Activated CD4-positive, alpha-beta T cell treated with anti-CD3 and anti-CD28 coated beads for 24 hours (primary cell): ENCODE measurements at places on chromosomes 12 and 14.

GRCh38 chr14:24363401-24363800 lies 4.6 kb upstream of the NFATC4 start:
- DNase-seq: no peak

DNA sequence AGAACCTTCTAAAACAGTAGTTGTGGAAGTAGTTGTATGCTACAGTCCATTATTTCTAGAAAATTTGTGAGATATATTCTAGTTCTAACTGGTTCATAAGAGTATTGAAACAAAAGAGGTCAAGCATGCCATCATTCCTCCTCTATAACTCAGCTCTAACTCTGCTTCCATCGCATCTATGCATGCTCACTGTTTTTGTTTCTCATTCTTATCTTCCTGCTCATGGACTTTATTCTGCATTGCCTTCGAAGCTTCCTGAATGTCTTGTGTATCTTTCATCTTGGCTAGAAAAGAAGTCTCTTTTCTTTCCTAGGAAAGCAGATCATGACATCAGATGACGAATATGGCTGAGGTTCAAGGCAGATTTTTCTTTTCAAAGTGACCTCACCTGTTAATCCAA lies 402 bp downstream of the LMNTD1 start:
- DNase-seq: no peak

GRCh38 chr14:64950889-64951288 lies 8.3 kb upstream of the GPX2 start:
- DNase-seq: no peak

- no peak for DNase-seq
Measured at GRCh38 chr14:65832431-65833266, 420.1 kb downstream of the FUT8 start.

GRCh38 chr14:30596935-30597334 lies 25.2 kb upstream of the SCFD1 start:
- DNase-seq: no peak

DNA sequence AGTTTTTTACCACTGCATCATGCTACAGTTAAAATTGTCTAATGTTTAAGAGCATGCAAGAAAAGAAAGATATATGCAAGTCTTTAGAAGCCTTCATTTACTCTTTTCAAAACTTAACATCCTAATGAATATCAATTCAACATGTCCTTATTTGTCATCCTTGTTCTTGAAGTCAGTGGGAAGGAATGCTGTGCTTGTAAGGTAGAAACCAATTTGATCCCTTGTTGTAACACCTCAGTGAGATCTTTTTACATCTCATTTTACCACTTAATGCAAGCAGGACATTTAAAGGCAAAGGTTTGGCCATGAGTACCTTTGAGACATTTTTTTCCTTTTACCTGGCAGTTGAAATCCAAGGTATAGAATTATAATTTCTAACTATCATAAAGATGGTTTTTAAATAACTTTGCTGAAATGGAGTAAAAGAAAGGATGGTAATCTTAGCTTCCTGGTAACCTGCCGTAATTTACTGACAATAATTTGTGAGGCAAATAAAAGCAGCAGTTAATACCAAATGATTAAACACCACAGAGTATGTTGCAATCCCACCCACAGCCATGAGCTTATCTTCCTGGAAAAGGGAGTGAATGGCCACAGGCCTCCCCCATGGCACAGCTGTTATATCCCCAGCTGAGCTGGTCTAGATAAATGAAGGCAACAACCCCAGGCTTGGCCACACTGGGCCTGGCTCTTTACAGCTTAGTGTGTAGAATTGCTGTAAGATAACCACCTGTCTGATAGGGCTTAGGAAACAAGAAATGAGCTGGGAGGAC lies 33.2 kb upstream of the STRN3 start:
- no peak for DNase-seq

GRCh38 chr14:40694023-40694422 lies 912.7 kb upstream of the LRFN5 start:
- DNase-seq: no peak
